ENCODE measurements at places on chromosomes 5 and 9. TPM values are rescaled to one million over a fixed set of nuclear protein-coding genes. Genes with fewer than 3 reads are reported as not detected.

The GDF9 gene
- 0.29 TPM for total RNA-seq

The IGFBPL1 gene
- total RNA-seq: 2.8 TPM

The EGFLAM gene
- total RNA-seq: 0.12 TPM

The EMB gene
- 11.5 TPM for total RNA-seq

The GAPT gene
- not detected for total RNA-seq

The PCAT7 gene
- 10.2 TPM for total RNA-seq

The GHR gene
- 5.4 TPM for total RNA-seq

The PPP1R26 gene
- 19.5 TPM for total RNA-seq

The APBA1 gene
- 12.3 TPM for total RNA-seq

GRCh38 chr9:91572811-91573210, 149.2 kb upstream of the NFIL3 start:
- peaks cover 3% of the 10 kb centered on the region for H3K36me3 ChIP-seq
- H3K4me1 ChIP-seq: no peaks in the 10 kb centered on the region
- no peak for DNase-seq
- H3K4me3 ChIP-seq: no peak overlapping the region
- peaks cover 2% of the 10 kb centered on the region for H3K27me3 ChIP-seq
- H3K27ac ChIP-seq: no peak overlapping the region

GRCh38 chr9:71941060-71941568, 29.7 kb downstream of the C9orf85 start:
- H3K36me3 ChIP-seq: no peaks in the 10 kb centered on the region
- no peaks in the 10 kb centered on the region for H3K27me3 ChIP-seq
- H3K4me3 ChIP-seq: no peak overlapping the region
- no peak overlapping the region for H3K27ac ChIP-seq
- DNase-seq: no peak
- H3K4me1 ChIP-seq: peaks cover 44% of the 10 kb centered on the region

- peaks cover 5% of the 10 kb centered on the region for H3K27me3 ChIP-seq
- peaks cover 17% of the 10 kb centered on the region for H3K4me1 ChIP-seq
- H3K4me3 ChIP-seq: no peak overlapping the region
- H3K36me3 ChIP-seq: no peaks in the 10 kb centered on the region
Measured at GRCh38 chr9:25917731-25918362, 239.6 kb upstream of the TUSC1 start.

DNA sequence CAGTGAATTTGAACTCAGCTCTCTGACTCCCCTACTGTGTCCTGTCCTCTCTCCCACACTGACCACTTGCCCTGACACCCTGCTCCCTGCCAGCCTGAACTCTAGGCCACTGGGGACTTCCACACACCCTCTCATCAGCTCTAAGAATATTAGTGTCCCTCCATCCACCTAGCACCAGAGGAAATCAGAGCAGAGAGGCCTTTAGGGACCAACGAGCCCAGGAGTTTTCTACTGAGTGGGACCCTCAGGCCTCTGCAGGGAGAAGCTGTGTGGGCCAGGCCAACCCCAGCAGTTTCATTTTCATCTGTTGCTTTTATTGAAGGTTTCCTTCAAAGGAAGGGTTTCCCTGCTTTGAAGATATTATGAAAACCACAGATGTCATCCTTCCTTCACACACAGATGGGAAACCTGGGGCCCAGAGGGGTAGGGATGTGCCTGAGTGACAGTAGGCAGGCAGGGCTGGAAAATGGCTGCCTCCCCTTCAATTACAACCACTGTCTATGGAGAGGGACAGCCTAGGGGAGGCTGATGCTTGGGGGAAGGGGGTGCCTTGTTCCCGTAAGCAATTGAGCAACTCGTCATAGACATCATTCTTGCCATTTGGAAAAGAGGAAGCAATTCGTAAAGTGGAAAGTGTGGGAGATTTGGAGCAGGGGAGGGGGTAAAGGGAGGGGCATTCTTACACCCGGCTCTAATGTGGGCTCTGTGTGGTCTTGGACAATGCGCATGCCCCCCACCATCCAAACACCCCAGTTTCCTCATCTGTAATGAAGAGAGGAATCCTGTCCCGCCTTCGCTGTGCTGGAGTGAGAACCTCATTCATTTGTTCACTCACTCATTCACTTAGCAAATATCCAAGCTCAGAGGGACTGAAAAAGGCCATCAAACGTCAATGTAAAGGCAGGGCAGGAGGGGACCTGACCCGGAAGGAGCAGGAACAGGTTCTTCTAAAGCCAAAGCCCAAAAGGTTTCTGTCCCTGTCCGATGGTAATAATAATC, 3.9 kb downstream of the GLIPR2 start:
- peak; percentile 52 for DNase-seq
- H3K4me3 ChIP-seq: no peak overlapping the region
- H3K4me1 ChIP-seq: peaks cover 80% of the 10 kb centered on the region
- no peaks in the 10 kb centered on the region for H3K27me3 ChIP-seq
- H3K27ac ChIP-seq: no peak overlapping the region

- no peak overlapping the region for H3K27ac ChIP-seq
- no peak for DNase-seq
- no peak overlapping the region for H3K4me3 ChIP-seq
- H3K27me3 ChIP-seq: peaks cover 1% of the 10 kb centered on the region
- no peaks in the 10 kb centered on the region for H3K36me3 ChIP-seq
- no peaks in the 10 kb centered on the region for H3K4me1 ChIP-seq
Measured at GRCh38 chr5:22471154-22471553, 382.0 kb downstream of the CDH12 start.

DNA sequence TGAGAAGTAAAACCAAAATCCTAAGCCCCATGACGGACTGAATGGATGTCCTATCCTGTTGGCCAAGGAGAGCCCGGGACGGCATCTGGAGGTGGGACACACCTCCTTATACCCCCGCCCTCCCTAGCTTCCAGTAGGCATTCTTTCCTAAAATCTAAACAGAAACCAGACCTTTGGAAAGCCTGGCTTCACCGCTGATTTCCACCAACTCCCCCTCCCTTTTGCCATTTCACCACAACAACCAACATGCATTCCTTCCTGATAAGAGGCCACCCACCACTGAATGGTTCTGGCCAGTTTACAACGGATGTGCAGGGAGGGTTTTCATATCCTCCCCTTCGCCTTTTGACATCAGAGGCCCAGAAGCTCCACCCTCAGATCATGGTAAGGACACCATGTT, 9.2 kb upstream of the RARS1 start:
- peak overlapping the region; percentile 39 for H3K27ac ChIP-seq
- H3K4me1 ChIP-seq: peaks cover 10% of the 10 kb centered on the region
- no peak for DNase-seq
- no peak overlapping the region for H3K4me3 ChIP-seq
- no peaks in the 10 kb centered on the region for H3K36me3 ChIP-seq
- no peaks in the 10 kb centered on the region for H3K27me3 ChIP-seq

DNA sequence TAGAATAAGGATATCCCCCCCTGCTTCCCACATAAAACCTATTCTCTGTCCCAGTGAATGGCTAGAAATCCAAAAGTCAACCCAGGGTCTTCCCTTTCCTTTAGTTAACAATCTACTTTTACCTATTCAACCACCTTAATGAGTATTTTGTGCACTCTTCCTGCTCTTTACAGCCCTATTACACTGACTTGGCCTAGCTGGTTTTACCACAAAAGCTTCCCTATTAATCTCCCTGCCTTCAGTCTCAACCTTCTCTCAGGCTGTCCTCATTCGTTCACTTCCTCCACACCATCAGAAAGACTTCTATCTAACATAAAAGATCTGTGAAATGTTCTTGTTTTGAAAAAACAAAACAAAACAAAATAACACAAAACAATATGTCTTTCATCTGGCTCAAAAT, 16.2 kb downstream of the CTNNAL1 start:
- DNase-seq: no peak
- peaks cover 6% of the 10 kb centered on the region for H3K4me1 ChIP-seq
- no peaks in the 10 kb centered on the region for H3K27me3 ChIP-seq
- H3K27ac ChIP-seq: no peak overlapping the region
- no peak overlapping the region for H3K4me3 ChIP-seq

GRCh38 chr5:33235304-33235703, 205.5 kb upstream of the TARS1 start:
- H3K27me3 ChIP-seq: no peaks in the 10 kb centered on the region
- no peak overlapping the region for H3K27ac ChIP-seq
- H3K36me3 ChIP-seq: no peaks in the 10 kb centered on the region
- peaks cover 16% of the 10 kb centered on the region for H3K4me1 ChIP-seq
- no peak for DNase-seq
- no peak overlapping the region for H3K4me3 ChIP-seq

DNA sequence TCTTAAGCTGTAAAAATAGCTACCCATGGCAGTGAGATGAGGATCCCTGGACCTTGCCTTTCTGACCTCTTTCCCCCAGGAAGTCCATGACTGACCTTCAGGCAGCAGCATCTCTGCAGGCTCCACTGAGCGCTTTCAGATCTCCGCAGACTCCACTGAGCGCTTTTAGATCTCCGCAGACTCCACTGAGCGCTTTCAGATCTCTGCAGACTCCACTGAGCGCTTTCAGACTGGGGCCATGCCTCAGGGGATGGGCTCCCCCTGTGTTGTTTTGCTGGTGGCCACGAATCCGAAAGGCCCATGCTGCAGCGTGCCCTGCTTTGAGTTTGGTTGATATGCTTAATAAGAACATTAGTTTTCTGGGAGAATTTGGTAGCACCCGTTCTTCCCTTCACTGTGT, 254.2 kb downstream of the FANCC start:
- DNase-seq: no peak
- H3K27ac ChIP-seq: peak overlapping the region; percentile 65
- H3K4me1 ChIP-seq: peaks cover 84% of the 10 kb centered on the region
- peaks cover 32% of the 10 kb centered on the region for H3K36me3 ChIP-seq

GRCh38 chr5:64923151-64923685, 154.5 kb downstream of the CWC27 start:
- H3K4me1 ChIP-seq: peaks cover 12% of the 10 kb centered on the region
- H3K36me3 ChIP-seq: peaks cover 29% of the 10 kb centered on the region
- no peak overlapping the region for H3K27ac ChIP-seq
- H3K27me3 ChIP-seq: no peaks in the 10 kb centered on the region
- DNase-seq: no peak

DNA sequence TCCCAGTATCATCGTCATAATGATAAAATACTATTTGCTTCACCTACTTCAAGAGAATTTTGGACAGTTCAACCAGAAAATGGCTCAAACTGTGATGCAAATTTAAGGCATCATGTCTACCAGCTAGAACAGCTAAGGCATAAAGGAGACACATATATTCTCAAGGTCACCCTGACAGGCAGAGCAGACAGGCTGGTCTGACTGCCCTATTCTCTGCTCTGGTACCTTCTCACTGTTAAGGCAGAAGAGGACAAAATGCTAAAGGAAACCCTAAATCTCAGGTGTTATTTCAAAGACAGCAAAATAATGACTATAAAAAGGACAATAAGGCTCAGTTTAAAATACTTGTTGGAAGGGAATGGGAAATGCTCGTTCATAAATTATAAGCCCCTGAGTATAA, 87.2 kb downstream of the MRPS27 start:
- DNase-seq: no peak
- H3K27me3 ChIP-seq: no peaks in the 10 kb centered on the region
- peaks cover 46% of the 10 kb centered on the region for H3K4me1 ChIP-seq
- H3K27ac ChIP-seq: peak overlapping the region; percentile 50

DNA sequence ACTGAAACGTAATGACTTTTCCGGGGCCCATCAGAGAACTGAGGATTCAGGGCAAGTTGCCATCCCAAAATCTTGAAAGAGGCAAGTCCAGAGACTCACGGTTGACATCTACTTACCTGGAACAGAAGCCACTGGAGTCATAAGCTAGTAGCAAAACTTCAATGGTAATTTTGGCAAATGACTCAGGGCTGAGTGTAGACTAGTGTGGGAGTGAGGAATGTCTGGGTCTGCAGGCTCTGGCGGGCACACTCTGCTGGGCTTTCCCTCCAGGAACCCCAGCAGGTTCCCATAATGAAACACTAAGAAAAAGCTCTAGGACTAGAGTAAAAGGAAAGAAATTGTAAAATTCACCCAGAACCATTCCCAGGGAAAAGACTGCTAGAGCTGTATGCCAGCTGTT, 122.9 kb upstream of the NFIL3 start:
- peak overlapping the region; percentile 94 for H3K27ac ChIP-seq
- H3K27me3 ChIP-seq: no peaks in the 10 kb centered on the region
- DNase-seq: no peak
- H3K36me3 ChIP-seq: peaks cover 2% of the 10 kb centered on the region
- H3K4me1 ChIP-seq: peaks cover 29% of the 10 kb centered on the region
- peak overlapping the region; percentile 10 for H3K4me3 ChIP-seq

- no peaks in the 10 kb centered on the region for H3K27me3 ChIP-seq
- H3K27ac ChIP-seq: peak overlapping the region; percentile 42
- no peak overlapping the region for H3K4me3 ChIP-seq
Measured at GRCh38 chr5:149935431-149935901, 9.1 kb downstream of the PDE6A start.
